Lower lobe of right lung (tissue), 2 donors: ENCODE measurements at places on chromosomes 1 and 21.

- no peak for DNase-seq
These were observed 113.4 kb upstream of the ATP1A1 start for GRCh38 chr1:116259663-116260062.

DNA sequence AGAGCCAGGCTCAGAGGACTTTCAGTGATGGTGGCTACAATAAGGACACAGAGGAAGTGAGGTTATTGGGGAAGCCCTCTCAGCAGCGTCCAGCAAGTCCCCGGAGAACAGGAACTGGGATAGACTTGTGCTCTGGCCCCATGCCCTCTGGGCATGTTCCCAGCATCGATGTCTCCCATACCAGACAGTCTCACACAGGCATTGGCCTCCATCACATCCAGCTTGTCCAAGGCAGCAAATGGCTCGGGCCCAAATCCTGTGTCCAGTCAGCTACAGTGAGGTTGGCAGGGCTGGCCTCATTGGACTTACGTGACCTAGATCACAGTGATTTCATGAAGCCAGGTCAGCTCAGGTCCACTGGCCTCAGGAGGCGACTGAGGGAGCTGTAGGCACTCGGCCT is 19.6 kb upstream of the TMEM54 start:
- no peak for DNase-seq

GRCh38 chr1:225950905-225951497 is 10.0 kb upstream of the LEFTY2 start:
- no peak for DNase-seq

DNA sequence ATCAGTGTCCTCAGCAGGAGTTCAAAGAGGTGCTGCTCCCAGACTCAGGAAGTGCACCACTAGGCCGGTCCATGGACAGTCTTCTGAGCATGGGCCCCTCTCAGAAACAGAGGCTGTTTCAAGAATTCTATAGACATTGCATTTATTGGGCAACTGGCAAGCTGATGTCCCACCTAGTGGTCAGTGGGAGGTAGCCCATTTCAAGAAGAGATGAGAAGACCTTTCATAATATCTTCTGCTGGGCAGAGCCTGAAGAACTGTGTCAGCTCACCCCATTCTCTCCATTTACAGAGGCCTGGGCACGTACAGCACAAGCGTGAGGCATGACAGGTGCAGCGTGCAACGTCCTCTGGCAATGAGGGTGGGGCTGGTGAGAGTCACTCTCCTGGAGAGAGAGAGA is 216.0 kb downstream of the DYRK1A start:
- DNase-seq = no peak

DNA sequence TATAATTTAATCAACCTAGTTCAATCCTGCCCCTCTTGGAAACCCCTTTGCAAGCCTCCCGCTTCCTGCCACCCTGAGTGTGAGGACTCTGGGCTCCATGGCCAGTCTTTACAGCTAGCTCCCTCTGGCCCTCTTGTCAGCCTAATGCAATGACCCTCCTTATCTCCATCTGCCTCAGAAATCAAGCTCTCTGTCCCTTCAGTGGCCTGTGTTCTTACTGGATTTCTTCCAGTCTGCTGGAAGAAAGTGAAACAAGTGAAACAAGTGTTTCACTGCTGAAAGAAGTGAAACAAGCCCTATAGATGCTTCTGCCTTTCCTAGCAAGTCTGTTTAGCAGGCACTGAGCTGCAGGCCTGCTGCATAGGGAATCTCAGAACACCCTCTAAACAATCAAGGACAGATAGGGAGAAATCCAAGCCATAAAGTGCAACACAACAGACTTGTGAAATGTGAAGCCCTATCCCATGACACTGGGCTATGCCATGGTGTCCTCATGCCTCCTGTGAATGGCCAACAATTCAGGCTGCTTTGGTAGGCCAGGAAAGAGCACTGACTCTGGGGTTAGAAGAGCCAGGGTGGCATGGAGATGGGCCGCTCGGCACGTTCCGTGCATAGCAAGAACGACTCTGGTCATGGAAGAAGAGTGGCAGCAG is 55.9 kb downstream of the FAM163A start:
- no peak for DNase-seq

DNA sequence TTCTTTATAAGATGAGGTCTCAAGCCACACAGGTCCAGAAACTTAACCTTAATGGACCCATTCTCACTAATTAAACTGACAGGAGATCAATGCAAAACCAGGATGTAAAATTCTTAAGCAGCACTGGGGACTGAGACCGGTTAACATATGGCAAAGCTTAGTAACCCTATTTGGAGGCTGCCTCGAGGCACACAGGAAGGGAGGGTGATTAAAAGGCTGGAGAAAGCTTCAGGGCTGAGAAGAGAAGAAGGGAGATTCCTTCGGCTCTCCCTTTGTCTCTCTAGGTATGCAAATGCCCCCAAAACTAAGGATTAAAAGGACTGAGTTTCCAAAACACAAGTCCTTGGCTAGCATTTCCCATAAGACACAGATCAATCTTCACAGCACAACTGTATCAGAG is 120.8 kb upstream of the DSCAM start:
- no peak for DNase-seq

GRCh38 chr1:87918398-87918797 is 589.7 kb downstream of the LMO4 start:
- DNase-seq = no peak

GRCh38 chr21:34969423-34970166 is 79.5 kb downstream of the RUNX1 start:
- DNase-seq = no peak

DNA sequence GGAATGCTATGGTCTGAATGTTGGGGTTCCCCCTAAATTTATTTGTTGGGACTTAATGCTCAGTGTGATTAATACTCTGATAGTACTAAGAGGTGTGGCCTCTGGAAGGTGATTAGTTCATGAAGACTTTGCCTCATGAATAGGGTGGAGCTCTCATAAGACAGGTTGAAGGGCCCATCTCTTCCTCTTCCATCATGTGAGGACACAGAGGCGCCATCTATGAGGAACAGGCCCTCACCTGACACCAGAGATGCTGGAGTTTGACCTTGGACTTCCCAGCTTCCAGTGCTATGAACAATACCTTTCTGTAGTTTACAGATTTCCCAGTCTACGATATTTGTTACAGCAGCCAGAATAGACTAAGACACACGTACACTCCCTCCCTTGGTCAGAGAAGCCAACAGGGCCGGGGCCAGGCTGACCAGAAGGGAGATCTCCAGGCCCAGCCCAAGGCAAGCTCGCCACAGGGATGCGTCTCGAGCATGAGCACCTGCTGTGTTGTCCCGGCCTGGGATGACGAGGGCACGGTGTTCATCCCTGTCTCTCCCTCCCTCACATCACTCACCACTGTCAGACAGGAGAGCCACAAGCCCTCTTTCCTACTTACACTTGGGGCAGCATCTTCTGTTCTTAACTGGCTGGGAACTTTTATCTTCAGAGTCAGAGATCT is 4.7 kb upstream of the ABCG1 start:
- no peak for DNase-seq

GRCh38 chr1:23911921-23912320 is 1.2 kb downstream of the CNR2 start:
- no peak for DNase-seq

DNA sequence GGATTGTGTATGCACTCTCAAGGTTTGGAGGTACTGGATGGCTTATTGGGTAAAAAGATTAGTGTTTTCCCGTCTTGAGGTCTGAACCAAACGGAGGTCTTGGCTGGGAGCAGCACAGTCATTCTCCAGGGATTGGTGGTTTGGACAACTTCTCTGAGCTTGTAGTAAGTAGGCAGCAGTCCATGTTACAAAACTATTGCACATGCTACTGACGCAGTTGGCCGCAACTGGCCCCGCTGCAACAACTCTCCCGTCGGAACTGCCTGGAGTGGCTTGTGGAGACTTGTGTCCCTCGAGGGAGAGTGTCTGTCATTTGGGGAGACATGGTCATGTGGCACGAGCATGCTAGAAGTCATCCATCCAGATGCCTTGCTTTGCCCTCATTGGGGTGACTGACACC is 276.0 kb downstream of the TM2D1 start:
- no peak for DNase-seq

GRCh38 chr1:214067853-214068703 is 80.3 kb downstream of the PROX1 start:
- no peak for DNase-seq

DNA sequence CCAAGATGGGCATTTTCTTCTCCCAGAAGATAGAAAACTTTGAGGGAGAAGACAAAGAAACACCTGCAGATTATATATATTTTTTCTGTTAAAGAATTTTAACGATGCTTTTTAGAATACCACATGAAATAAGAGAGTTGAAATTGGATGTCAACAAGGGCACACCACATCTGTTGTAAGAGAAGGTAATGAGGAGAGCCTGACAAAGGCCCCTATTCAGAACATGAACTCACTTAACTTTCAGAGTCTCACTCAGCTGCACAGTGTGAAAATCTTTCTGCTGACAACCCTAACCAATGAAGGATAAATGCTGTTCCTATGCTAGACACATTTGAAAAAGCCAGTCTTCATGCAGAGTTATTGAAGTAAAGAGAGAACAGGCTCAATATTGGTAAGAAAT is 7.3 kb downstream of the KRTAP22-2 start:
- no peak for DNase-seq

- DNase-seq = no peak
These were observed 22.2 kb downstream of the TOMM20 start for GRCh38 chr1:235106457-235106856.

GRCh38 chr1:24228311-24228710 is 41.2 kb upstream of the IFNLR1 start:
- DNase-seq = no peak

DNA sequence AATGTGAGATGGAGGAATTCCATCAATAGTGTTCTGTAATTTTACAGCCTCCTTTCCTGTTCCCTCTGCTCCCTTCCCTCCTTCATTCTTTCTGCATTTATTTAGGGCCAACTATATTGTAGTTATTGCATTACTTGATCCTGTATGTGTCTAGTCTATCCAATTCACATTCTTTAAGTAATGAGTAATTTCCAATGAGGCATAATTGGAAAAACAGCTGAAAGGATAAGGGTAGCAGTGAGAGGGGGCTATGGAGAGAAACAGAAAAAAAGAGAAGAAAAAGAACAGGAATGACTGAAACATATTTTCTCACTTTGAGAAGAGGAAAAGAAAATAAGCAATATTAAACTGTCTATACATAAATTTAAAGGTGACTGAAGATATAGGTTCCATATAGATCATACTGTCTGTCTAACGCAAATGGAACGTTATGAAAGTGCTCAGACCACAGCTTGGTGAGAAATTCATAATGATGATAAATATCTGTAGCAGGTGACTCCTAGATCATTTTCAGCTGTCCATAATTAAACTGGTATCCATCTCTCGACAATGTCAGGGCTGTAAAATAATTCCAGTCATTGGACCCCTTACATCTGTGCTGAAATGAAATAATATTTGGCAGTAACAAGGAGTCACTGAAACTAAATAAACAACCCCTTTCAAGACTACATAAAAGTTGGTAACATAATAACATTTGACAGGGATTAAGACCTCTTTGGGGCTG is 61.8 kb downstream of the SPAG17 start:
- no peak for DNase-seq

GRCh38 chr1:110228869-110229268 is 18.8 kb downstream of the KCNC4 start:
- no peak for DNase-seq

- no peak for DNase-seq
These were observed 800.3 kb downstream of the PLA2G4A start for GRCh38 chr1:187629075-187629474.

DNA sequence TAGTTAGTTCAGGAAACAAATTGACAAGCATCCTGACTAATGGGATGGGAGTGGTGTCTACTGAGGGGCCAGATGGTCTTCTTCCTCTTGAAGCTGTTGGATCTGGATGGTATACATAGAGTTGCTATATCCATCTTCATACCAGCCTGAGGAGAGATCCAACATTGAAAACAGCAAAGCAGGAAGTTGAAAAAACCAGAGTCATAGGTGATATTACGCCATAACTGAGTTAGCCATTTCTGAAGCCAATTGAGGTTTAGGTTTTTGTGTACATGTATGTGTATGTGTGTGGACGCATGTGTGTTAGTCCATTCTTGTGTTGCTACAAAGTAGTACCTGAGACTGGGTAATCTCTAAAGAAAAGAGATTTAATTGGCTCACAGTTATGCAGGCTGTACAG is 2.3 kb upstream of the TSPAN2 start:
- DNase-seq = no peak

DNA sequence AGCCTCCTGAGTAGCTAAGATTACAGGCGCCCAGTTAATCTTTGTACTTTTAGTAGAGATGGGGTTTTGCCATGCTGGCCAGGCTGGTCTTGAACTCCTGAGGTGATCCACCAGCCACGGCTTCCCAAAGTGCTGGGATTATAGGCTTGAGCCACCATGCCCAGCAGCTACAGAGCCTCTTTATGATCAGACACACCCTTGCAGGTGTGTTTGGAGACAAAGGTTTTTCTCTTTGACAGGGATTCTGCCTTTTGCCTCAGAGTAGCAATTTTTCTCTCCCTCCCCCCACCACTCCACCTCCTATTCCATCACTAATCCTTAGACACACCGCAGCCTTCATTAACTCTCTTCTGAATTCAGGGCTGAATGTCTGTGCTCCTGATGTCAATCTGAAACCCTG is 152.2 kb upstream of the NFIA start:
- DNase-seq = no peak

DNA sequence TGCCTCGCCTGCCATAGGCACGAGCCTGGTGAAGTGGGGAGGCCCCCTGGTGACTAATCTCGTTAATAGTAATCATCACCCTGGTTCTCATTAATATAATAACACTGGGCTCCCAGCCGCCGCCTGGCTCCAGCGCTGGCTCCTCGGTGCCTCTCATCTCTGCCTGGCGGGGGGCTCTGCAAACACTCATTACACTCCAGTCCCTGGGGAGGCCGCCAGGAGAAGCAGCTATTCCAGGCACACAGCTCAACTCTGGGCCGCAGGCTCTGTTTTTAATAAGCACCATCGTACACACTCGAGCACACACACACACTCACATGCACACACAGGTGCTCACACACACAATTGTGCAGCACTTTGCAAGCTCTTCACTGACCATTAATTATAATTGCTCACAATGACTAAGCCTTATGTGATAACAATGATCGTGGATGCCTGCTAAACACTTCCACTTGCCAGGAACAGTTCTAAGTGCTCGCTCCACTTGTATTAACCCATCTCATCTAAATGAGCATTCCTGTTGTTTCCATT is 52.2 kb downstream of the SDC3 start:
- DNase-seq = no peak

DNA sequence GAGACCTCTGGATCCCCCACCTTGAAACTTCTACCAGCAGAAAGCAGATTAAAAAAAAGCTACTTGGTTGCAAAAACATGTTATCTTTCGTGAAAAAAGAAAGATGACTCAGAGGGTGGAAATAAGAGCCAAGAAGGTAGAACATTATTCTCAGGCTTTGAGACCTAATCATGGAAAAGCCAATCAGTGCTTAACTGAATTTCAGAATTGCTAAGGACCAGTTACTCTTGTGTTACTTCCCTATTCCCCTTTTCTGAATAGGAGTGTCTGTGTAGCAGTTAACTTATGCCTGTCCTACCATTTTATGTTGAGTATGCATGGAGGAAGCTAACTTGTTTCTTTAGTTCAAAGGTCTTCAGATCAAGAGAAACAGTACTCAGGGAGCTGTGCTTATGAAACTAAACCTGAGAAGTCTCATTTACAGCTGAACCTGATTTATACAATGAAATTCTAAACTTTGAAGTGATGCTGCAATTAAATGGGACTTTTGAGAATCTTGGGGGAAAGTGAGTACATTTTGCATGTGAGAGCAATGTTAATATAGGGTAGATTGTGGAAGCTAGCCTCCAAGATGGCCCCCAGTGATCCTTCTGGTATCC is 15.1 kb upstream of the FOXD3 start:
- no peak for DNase-seq

- no peak for DNase-seq
These were observed 86.1 kb upstream of the ZNF326 start for GRCh38 chr1:89908672-89909436.
